ENCODE measurements at places on chromosomes 5 and 9.

GRCh38 chr9:19728101-19728500 lies 60.7 kb downstream of the SLC24A2 start:
- H3K4me3 ChIP-seq, result no peak overlapping the region
- no peak overlapping the region for H3K27ac ChIP-seq
- no peaks in the 10 kb centered on the region for H3K36me3 ChIP-seq
- no peaks in the 10 kb centered on the region for H3K27me3 ChIP-seq
- no peaks in the 10 kb centered on the region for H3K4me1 ChIP-seq

DNA sequence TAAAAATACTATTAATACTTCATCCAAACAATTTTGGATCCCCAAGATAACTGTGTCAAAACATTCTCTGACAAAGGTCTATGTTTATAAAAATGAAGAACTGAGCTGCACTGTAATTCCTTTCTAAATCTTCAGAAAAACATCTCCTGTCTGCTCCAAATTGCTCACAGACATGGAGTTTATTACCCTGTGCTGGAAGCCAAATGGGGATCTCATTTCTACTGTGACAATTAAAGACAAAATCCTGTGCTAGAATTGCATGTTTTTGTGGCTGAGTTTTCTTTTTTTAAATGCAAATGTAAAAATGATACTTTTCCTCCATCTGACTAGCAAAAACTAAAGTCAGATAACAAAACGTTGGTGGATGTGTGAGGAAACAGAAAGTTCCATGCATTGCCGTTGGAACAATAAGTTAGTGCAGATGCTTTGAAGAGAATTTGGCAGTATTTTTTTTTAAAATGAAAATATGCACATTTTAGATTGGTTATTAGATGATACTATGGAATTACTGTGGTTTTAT lies 93.5 kb downstream of the GNA14 start:
- no peak overlapping the region for H3K4me3 ChIP-seq
- H3K36me3 ChIP-seq, result no peaks in the 10 kb centered on the region
- H3K4me1 ChIP-seq, result no peaks in the 10 kb centered on the region
- no peak overlapping the region for H3K27ac ChIP-seq
- DNase-seq, result no peak
- peaks cover 10% of the 10 kb centered on the region for H3K27me3 ChIP-seq

DNA sequence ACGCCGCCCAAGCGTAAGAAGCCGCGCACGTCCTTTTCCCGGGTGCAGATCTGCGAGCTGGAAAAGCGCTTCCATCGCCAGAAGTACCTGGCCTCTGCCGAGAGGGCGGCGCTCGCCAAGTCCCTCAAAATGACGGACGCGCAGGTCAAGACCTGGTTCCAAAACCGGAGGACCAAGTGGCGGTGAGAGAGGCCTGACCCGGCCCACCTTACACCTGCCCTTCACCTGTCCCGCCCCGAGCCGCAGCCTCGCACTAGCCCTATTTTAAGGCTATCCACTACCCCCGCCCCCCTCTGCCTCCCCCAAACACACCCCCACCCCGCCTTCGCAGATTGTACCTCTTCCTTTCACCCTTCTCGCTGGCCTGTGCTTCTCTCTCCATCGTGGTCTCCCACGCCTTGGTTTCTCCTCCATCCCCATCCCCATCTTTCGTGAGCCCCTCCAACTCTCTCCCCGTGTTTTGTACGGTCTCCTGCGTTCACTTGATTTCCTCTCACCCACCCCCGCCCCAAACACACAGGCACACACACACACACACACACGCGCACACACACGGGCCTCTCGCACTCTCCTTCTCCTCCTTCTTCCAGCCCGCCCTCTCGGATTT lies 1.3 kb downstream of the TLX3 start:
- no peak overlapping the region for H3K4me3 ChIP-seq
- peak; percentile 44 for DNase-seq
- H3K27ac ChIP-seq, result no peak overlapping the region
- H3K36me3 ChIP-seq, result no peaks in the 10 kb centered on the region

GRCh38 chr5:131381777-131382176 lies 117.9 kb downstream of the CDC42SE2 start:
- no peaks in the 10 kb centered on the region for H3K27me3 ChIP-seq
- peak overlapping the region; percentile 97 for H3K27ac ChIP-seq
- no peak for DNase-seq
- H3K4me3 ChIP-seq, result peak overlapping the region; percentile 53

- no peak for DNase-seq
- H3K27ac ChIP-seq, result peak overlapping the region; percentile 98
- no peaks in the 10 kb centered on the region for H3K27me3 ChIP-seq
- peak overlapping the region; percentile 71 for H3K4me3 ChIP-seq
- peaks cover 98% of the 10 kb centered on the region for H3K4me1 ChIP-seq
Observed at GRCh38 chr5:119332208-119332607, 23.6 kb upstream of the TNFAIP8 start.

GRCh38 chr5:177093082-177093712 lies 6.5 kb downstream of the FGFR4 start:
- no peaks in the 10 kb centered on the region for H3K4me1 ChIP-seq
- no peak overlapping the region for H3K4me3 ChIP-seq

GRCh38 chr9:97556721-97557605 lies 55.5 kb downstream of the TMOD1 start:
- peaks cover 15% of the 10 kb centered on the region for H3K27me3 ChIP-seq
- H3K4me3 ChIP-seq, result no peak overlapping the region
- no peak overlapping the region for H3K27ac ChIP-seq
- peaks cover 6% of the 10 kb centered on the region for H3K4me1 ChIP-seq
- DNase-seq, result no peak

GRCh38 chr5:168916266-168916665 lies 337.1 kb upstream of the PANK3 start:
- H3K4me1 ChIP-seq, result no peaks in the 10 kb centered on the region
- no peak for DNase-seq
- H3K4me3 ChIP-seq, result no peak overlapping the region
- no peak overlapping the region for H3K27ac ChIP-seq
- no peaks in the 10 kb centered on the region for H3K36me3 ChIP-seq

DNA sequence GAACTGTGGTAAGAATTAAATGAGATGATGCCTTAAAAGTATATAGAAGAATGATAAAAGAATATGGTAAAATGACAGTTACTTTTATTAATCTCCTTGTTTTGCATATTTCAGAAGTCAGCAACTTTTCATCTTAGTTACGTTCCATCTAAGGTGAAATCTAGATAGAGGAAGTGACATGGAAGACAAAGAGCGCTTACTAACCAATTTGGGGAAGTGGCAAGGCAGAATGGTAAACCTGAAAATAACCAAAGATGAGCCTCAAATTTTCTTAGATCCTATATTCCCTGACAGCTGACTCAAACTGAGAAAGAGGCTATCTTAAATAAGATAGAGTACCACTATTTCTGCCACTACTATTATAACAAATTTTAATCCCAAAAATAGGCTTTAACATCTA lies 52.5 kb downstream of the FGF10 start:
- no peaks in the 10 kb centered on the region for H3K4me1 ChIP-seq
- no peak overlapping the region for H3K4me3 ChIP-seq
- no peak overlapping the region for H3K27ac ChIP-seq
- H3K27me3 ChIP-seq, result no peaks in the 10 kb centered on the region
- DNase-seq, result no peak

- peak overlapping the region; percentile 89 for H3K4me3 ChIP-seq
- peaks cover 9% of the 10 kb centered on the region for H3K36me3 ChIP-seq
- DNase-seq, result peak; percentile 75
- peak overlapping the region; percentile 97 for H3K27ac ChIP-seq
- H3K4me1 ChIP-seq, result peaks cover 25% of the 10 kb centered on the region
Observed at GRCh38 chr5:42951293-42951840, 88.8 kb downstream of the ANXA2R start.

DNA sequence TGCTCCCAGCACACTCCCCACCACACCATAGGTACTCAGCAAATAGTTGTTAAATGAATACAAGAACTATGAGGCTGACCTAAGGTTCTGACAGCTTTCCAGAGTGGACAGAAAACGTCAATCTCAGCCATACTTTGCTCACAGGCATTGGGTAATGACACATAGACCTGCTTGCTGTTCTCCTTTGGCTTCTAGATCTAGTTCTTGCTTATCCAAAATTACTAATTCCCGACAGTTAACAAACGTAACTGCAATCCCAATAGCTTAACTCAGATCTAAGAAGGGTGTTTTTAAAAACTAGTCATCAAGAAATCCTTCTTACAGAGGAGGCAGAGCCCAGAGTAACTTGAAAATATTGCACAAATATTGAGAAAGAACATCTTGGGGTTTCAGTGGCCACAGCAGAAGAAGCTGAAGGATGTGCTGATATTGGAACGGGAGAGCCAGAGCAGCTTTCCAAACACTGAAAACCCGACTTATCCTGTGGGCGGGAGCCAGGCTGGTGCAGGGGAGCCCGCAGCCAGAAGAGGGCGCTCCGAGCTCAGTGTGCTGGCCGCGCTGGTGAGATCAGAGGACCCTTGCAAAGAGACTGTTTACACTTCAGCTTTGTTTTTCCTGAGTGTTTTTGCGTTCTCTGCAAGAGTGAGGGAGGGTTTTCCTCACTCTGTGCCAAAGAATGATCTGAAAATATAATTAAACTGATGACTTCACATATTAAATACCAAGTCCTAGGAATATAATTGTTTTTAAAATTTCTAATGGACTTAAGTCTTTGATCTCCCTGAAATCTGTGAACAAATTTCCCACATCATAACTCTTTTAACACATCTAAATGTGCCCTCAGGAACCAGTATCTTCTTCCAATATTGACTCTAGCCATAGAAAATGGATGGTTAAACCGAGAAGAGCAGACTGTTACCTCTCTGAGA lies 30.3 kb downstream of the FGF1 start:
- no peak overlapping the region for H3K4me3 ChIP-seq
- H3K4me1 ChIP-seq, result no peaks in the 10 kb centered on the region
- peak; percentile 80 for DNase-seq
- H3K36me3 ChIP-seq, result no peaks in the 10 kb centered on the region
- no peak overlapping the region for H3K27ac ChIP-seq

- H3K27me3 ChIP-seq, result no peaks in the 10 kb centered on the region
- peak; percentile 90 for DNase-seq
- peaks cover 39% of the 10 kb centered on the region for H3K4me1 ChIP-seq
- H3K27ac ChIP-seq, result peak overlapping the region; percentile 100
- H3K36me3 ChIP-seq, result peaks cover 28% of the 10 kb centered on the region
- H3K4me3 ChIP-seq, result peak overlapping the region; percentile 99
Observed at GRCh38 chr5:100900796-100901781, 2.0 kb downstream of the ST8SIA4 start.

DNA sequence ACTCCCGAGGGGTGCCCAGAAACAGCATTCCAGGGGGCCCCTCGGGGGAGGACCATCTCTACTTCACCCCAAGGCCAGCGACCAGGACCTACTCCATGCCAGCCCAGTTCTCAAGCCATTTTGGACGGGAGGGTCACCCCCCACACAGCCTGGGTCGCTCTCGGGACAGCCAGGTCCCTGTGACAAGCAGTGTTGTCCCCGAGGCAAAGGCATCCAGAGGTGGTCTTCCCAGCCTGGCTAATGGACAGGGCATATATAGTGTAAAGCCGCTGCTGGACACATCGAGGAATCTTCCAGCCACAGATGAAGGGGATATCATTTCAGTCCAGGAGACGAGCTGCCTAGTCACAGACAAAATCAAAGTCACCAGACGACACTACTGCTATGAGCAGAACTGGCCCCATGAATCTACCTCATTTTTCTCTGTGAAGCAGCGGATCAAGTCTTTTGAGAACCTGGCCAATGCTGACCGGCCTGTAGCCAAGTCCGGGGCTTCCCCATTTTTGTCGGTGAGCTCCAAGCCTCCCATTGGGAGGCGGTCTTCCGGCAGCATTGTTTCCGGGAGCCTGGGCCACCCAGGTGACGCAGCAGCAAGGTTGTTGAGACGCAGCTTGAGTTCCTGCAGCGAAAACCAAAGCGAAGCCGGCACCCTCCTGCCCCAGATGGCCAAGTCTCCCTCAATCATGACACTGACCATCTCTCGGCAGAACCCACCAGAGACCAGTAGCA lies 83.9 kb downstream of the GOLPH3 start:
- H3K36me3 ChIP-seq, result no peaks in the 10 kb centered on the region
- no peaks in the 10 kb centered on the region for H3K4me1 ChIP-seq
- no peak overlapping the region for H3K27ac ChIP-seq
- no peaks in the 10 kb centered on the region for H3K27me3 ChIP-seq

DNA sequence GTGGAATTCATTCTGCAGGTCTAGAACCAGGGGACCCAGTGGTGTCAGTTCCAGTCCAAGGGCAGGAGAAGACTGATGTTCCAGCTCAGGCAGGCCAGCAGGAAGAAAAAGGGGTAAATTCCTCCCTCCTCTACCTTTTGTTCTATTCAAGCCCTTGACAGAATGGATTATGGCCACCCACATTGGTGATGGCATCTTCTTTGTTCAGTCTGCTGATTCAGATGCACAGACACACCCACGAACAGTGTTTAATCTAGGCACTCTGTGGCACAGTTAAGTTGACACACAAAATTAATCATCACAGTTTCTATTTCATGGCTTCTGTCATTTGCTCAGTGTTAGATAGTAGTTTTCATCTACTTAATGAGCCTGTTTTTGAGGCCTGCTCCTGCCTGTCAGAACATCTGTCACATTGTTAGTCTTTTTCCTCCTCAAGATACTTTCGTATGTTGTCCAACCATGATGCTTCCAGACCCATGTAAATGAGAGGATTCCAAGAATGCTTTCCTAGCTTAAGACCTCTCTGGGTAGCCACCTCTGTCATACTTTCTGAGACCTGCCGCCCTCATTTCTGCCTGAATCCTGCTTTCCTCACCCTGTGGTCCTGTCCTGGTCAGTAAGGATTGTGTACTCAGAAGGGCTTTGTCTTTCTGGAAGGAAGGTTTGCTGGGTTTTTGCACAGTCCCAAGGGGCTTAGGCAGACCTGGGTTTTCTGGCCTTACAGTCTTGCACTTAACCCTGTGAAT lies 72.5 kb downstream of the SPIN1 start:
- H3K4me1 ChIP-seq, result peaks cover 6% of the 10 kb centered on the region
- H3K27me3 ChIP-seq, result no peaks in the 10 kb centered on the region
- no peak for DNase-seq

GRCh38 chr9:137095664-137096517 lies 9.1 kb downstream of the MAN1B1 start:
- H3K27me3 ChIP-seq, result no peaks in the 10 kb centered on the region
- H3K27ac ChIP-seq, result peak overlapping the region; percentile 93
- DNase-seq, result peak; percentile 87
- H3K4me3 ChIP-seq, result peak overlapping the region; percentile 79

- peaks cover 5% of the 10 kb centered on the region for H3K27me3 ChIP-seq
- no peak for DNase-seq
- H3K27ac ChIP-seq, result no peak overlapping the region
- no peak overlapping the region for H3K4me3 ChIP-seq
- no peaks in the 10 kb centered on the region for H3K4me1 ChIP-seq
- no peaks in the 10 kb centered on the region for H3K36me3 ChIP-seq
Observed at GRCh38 chr5:36526537-36526936, 79.9 kb upstream of the SLC1A3 start.

GRCh38 chr9:19163631-19164030 lies 36.3 kb upstream of the PLIN2 start:
- H3K36me3 ChIP-seq, result no peaks in the 10 kb centered on the region
- H3K27ac ChIP-seq, result no peak overlapping the region
- no peak for DNase-seq
- no peaks in the 10 kb centered on the region for H3K27me3 ChIP-seq
- H3K4me1 ChIP-seq, result peaks cover 22% of the 10 kb centered on the region

GRCh38 chr9:88355166-88355565 lies 33.1 kb upstream of the SPIN1 start:
- no peak overlapping the region for H3K27ac ChIP-seq
- H3K27me3 ChIP-seq, result no peaks in the 10 kb centered on the region
- no peak overlapping the region for H3K4me3 ChIP-seq
- H3K36me3 ChIP-seq, result peaks cover 2% of the 10 kb centered on the region
